Ecto neural progenitor cell (in vitro differentiated cells): ENCODE measurements at places on chromosomes 1 and 21.
A peak's percentile ranks its signal among the peaks of the same experiment; 100 is the strongest.

GRCh38 chr21:41834252-41834925 lies 44.8 kb downstream of the PRDM15 start:
- DNase-seq, result no peak

- DNase-seq, result no peak
Observed at GRCh38 chr1:10917513-10918454, 94.7 kb upstream of the TARDBP start.

GRCh38 chr1:2216767-2217058 lies 11.4 kb upstream of the SKI start:
- DNase-seq, result no peak

GRCh38 chr1:192170196-192170984 lies 12.1 kb downstream of the RGS18 start:
- no peak for DNase-seq

GRCh38 chr1:237684236-237684635 lies 206.5 kb downstream of the ZP4 start:
- DNase-seq, result no peak

GRCh38 chr1:214901718-214902117 lies 180.8 kb upstream of the KCNK2 start:
- DNase-seq, result no peak

DNA sequence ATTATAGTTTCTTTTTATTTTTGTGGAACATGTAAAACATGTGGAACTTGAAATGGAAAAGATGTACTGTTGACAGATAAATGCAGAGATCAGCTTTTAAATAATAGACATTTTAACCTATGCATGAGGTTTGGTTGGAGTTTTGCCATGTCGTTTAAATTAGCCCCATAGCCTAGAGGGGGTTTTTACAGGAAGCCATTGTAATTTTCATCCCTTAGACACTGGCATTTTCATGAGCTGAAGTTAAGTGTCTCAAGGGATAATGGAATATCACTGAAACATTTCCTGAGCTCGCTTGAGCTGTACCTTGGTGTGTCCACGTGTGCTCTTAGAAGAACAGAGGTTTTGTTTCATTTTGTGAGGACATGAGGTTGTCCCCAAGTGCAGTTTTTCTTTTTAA lies 54.2 kb downstream of the HMCN1 start:
- no peak for DNase-seq

- peak; percentile 10 for DNase-seq
Observed at GRCh38 chr1:53606197-53606596, 132.8 kb downstream of the GLIS1 start.

DNA sequence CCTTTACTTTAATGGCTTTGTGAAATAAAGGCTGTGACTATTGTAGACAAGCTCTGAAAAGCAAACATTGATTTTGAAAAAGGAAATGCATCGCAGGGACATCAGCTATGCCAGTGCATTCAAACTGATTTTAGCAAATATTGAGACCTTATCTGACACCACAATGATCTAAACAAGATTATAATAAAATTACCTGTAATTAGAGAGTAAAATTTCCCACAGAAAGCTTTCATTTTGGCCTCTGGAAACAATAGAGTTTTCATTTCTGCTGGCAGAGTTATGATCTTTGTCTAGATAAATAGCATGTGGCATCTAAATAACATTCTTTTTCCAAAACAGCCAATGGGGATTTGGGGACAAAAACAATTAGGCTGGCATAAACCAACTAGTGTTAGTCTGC lies 650.4 kb upstream of the PRMT6 start:
- no peak for DNase-seq

- no peak for DNase-seq
Observed at GRCh38 chr1:12113433-12114339, 50.6 kb downstream of the TNFRSF8 start.

GRCh38 chr1:157984469-157984868 lies 9.0 kb upstream of the KIRREL1 start:
- DNase-seq, result no peak

DNA sequence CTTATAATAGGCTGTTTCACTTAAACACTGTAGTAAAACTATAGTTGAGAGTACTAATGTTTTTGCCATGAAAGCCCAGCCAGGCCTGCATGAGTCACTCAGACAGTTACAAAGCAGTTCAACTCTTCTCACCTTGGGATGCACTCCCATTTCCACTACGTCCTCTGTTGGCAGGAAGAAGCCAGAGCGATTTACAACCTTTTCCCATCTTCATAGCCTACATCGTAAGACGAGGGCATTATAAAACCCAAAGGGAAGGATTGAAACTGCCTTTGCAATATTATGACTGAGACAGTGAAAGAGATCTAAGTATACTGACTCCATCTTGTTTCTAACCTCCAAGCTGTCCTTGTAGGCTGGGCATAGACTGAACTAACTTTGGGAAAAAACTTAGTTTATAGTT lies 71.8 kb upstream of the CSF1 start:
- no peak for DNase-seq

- DNase-seq, result no peak
Observed at GRCh38 chr21:45607909-45608295, 35.6 kb upstream of the PCBP3 start.

GRCh38 chr1:155858800-155859233 lies 550 bp upstream of the SYT11 start:
- DNase-seq, result no peak

GRCh38 chr1:151516031-151516511 lies 4.9 kb downstream of the CGN start:
- DNase-seq, result no peak

- peak; percentile 75 for DNase-seq
Observed at GRCh38 chr1:153796786-153797659, 21.8 kb downstream of the SLC27A3 start.

DNA sequence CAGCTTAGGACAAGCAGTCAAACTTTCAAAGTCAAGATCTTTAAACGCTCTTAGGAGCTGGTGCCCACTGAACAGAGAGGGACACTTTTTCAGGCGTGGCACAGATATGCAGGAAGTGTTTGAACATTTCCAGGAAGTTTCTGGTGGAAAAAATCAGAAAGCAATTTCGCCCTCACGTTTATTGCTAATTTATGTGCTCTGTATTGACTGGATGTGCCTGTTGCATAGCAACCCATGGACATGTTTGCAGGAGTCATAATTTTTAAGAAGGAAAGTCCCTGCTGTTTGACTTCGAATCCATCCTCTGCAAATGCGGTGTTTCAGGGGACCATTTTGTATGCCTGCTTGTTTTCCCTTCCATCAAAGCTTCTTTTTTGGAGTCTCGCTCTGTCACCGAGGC lies 239.9 kb upstream of the IRF2BP2 start:
- no peak for DNase-seq

DNA sequence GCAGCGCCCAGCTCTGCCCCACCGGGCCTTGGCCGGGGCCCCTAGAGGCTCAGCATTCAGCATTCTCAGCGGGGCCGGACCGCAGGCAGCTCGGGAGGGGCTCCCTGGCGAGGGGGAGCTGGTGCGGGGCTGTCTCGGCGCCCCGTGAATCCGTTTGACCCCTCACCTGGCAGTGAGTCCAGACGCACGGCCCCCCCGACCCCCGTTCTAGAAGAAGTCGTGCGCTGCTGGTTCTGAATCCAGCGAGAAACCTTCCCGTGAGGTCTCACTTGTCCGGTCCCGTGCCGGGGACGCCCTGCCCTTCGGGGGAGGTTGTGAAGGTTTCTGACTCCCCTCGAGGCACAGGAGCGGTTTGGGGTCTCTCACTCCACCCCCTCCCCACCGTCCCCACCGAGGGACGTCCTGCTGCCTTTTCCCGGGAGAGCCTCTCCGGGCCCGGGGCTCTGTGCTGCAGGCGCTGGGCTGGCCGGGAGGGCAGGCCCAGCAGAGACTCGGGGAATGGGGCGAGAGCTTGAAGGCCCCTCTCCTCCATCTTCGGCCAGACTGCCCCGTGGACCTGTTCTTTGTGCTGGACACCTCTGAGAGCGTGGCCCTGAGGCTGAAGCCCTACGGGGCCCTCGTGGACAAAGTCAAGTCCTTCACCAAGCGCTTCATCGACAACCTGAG lies 655 bp downstream of the COL6A1 start:
- DNase-seq, result peak; percentile 83

- DNase-seq, result no peak
Observed at GRCh38 chr1:82160903-82161302, 360.2 kb downstream of the ADGRL2 start.

DNA sequence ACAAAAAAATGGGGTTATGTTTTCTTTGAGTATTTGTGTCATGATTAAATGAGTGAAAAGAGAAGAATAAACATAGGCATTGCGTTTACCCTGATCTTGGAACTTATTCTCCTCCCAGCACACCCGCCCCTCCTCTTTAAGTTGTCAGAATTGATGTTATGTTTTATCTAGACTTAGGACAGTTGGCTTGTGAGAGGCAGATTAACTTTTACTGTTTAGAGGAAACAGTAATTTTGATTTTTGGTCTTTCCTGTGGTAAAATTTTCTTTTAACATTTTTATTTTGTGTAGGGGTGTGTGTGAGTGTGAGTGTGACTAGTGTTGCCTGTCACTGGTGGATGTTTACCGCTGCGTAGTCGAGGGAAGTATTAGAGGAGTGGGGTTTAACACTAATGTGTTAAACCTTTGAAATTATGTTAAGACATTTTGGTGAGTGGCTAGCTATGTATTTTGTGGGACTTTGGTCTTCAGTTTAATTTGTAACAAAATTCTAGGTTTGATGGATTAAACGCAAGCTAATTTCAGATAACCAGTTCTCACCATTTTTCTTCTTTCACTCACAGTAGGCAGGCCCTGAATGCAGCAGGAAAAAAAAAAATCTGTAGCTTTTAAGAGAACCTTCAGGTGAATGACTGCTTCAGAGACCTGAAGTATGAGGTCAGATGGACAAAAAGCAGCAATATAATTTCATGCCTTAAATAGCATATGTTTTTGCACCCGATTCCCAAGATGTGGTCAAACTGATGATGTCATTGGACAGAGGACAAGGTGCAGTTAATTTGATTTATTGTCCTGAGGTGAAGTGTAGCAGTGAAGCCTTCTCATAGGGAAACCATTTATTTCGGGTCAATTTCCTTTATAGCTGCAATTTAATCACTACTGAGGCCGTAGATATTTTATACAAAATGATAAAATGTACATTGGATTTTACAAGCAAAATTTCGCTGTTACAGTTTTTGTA lies 2.7 kb downstream of the POU2F1 start:
- DNase-seq, result no peak

GRCh38 chr1:204871405-204872037 lies 859 bp downstream of the NFASC start:
- DNase-seq, result peak; percentile 21

- DNase-seq, result no peak
Observed at GRCh38 chr1:62401034-62401760, 35.7 kb upstream of the USP1 start.

DNA sequence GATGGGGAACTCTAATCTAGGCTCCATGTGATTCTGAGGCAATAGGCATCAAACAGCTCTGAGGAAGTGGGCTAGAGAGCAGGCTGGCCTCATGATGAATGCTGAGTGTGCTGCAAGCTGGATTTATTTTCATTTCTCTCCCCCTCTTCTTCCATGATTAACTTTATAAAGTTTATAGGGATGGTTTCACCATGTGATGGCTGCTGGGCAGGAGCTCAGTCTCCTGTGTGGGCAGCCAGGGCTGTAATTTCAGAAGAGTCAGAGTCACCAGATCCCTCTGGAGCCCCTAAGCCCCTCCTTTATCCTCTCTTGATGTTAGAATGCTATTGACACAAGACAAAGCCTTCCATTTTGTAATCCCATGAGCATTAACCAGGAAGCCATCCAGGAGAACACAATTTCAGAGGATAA lies 143.6 kb downstream of the CNIH3 start:
- peak; percentile 38 for DNase-seq

GRCh38 chr1:209600541-209600940 lies 17.0 kb downstream of the CAMK1G start:
- no peak for DNase-seq

DNA sequence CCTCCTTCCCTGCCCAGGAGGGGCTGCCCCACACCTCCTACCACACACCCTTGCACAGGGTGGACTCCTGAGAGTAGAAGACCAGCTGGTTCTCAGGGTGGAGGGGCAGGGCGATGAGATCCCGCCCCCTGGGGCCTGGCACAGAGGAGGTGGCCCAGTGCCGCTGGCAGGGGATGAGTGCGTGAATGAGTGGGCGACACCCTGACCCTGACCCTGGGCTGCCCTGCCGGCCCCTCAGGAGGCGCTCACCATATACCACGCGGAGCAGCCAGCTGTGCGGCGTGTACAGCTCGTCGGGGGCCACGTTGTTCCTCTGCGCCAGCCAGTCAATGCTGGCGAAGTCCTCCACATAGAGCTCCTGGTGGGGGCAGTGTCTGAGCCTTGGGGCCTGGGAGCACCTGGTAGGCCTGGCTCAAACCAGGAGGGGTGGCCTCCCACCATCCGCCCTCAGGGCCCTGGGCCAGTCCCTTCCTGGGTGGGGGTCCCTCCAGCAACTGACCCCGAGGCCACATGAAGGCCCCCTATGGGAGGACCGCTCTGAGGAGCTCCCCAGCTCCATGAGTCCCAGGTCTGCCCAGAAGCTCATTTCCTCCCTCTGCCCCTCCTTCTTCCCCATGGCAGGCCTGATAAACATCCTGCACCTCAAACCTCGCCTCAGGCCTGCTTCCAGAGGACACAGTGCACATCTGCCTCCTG lies 13.0 kb downstream of the LSS start:
- no peak for DNase-seq

DNA sequence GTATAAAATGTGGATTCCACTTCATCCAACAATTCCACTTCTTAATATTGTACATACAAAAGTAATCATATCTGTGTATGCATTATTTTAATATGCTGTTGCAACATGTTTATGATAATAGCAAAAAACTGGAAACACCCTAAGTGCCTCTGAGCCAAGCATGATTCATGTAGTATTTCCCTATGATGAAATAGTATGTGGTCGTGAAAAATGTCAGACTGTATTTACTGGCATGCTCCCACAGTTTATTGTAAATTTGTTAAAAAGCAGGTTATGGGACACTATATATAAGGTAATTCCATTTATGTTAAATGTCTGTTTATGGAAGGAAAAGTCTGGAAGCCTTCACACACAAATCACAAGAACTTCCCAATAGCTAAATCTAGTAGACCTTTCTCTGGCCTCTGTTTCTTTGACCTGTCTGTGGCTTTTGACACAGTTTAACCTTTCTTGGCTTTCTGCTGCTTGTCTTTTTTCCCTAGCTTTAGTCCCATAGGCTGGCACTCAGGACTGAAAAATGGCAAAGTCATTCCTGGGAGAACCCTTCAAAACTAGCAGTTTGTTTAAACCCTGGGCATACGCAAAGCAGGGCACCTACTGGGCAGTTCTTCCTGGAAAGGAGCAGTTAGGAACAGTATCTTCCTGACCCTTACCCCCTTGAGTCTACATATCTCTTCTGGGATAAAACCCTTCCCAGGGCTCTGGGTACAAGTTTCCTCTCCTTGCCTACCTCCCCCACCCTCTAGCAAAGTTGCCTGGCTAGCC lies 65.4 kb upstream of the ARTN start:
- DNase-seq, result peak; percentile 6

- DNase-seq, result peak; percentile 58
Observed at GRCh38 chr1:164515711-164516331, 43.2 kb upstream of the PBX1 start.

- no peak for DNase-seq
Observed at GRCh38 chr1:209989525-209989924, 51.5 kb downstream of the SYT14 start.

- peak; percentile 74 for DNase-seq
Observed at GRCh38 chr1:21622466-21623315, 46.5 kb downstream of the RAP1GAP start.
